ENCODE measurements at places on chromosomes 2 and 18. TPM values are rescaled to one million over a fixed set of nuclear protein-coding genes. Genes with fewer than 3 reads are reported as not detected.

DNA sequence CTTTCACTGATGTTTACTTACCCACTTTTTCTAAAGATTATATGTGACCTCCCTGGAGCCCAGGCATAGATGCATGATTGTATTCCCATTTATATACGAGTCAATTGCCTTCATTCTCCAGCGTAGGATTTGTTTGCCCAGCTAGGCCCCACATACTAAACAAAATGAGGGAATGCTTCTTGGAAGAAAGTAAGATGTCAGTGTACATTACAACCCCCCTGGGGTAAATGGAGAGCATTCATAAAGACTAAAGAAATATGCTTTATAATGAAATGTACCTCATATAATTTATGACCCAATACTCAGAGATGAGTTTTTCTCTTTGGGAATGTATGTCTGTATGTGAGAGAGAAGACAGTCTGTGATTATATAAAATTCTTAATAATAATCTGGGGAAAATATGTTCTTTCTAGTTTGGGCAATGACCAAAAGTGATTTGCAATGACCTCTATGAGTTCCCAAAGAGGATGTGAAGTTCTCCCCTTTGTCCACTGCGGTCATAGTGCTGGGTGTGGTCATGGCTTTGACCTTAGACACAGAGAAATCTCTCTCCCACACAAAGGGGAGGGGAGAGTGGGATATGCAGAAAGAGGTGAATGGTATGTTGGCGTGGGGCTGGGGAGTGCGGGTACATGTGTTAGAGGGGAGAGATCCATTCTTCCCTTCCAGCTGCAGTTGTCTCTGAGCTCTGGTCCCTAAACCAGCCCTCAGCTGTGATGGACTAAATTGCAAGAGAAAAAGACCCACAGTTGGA is 175.6 kb downstream of the EN1 start:
- DNase-seq, result no peak

DNA sequence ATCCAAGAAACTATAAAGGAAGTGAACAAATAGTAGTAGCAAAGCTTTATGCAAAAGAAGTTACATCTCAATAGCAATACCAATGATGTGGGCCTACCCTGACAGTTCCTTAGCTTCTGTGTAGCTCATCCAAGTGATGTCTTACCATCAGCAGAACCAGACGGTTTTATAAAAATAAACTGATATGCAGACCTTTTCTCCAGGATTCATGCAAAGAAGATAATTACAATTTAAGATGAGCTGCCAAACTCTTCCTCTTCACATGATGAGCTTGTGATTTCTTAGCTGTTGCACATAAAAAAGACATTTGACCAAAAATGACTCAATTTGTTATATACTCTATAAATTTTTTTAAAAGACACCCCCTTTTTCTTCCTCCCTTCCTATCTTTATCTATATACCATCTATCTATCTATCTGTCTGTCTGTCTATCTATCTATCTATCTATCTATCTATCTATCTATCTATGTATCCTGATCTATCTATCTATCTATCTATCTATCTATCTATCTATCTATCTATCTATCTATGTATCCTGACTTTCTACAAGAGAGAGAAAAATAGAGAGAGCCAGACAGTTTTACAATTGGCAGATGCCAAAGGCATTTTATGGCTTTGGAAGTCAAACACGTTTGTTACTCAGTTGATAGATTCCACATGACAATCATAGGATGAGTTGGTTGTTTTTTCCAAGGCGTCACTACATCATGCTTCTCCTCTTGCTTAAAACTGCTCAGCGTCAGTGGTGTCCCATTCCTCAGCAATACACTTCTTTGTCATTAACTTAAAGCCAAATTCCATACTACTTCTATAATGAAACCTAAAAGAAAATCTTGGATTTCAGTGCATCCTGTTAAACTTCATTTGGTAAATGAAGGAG is 65.9 kb upstream of the ACTR3 start:
- DNase-seq, result no peak

GRCh38 chr2:37180006-37180639 is 8.3 kb downstream of the SULT6B1 start:
- no peak for DNase-seq

OTX1 gene
- 0.36 TPM for total RNA-seq

ATG4B gene
- total RNA-seq, result 82.9 TPM

DNA sequence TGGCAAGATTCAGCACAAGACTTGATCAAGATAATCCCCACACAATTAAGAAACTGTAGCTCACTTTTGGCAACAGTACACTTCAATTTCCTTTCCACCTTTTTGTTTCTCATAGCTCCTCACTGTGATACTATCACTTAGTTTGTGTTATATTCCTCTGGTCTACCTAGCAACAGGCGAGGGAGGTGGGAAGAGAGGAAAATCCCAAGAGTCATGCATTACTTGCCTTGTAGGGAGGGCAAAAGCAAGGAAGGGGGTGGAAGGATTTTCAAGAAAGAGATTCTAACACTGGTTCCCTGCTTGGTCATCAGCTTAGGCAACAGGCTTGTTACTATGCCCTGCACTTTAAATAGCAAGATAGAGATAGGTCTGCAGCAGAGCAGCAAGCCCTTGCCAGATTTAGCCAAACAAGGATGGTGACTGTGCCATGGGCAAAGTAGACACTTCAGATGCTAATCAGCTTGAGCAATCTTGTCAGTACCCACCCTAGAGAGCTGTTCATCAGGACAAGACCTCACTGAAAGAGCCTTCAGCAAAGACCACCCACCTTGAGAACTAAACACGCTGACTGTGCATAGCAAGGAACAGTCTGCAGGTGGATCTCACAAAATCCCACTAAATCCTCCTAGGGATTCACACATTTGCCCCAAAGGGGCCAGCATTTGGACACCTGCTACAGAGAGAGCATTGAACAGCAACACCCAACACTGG is 134.6 kb downstream of the MBD2 start:
- DNase-seq, result no peak

ECEL1 gene
- total RNA-seq, result 0.39 TPM
